ENCODE measurements at places on chromosomes 11 and 22. TPM values are rescaled to one million over a fixed set of nuclear protein-coding genes. Genes with fewer than 3 reads are reported as not detected.

DNA sequence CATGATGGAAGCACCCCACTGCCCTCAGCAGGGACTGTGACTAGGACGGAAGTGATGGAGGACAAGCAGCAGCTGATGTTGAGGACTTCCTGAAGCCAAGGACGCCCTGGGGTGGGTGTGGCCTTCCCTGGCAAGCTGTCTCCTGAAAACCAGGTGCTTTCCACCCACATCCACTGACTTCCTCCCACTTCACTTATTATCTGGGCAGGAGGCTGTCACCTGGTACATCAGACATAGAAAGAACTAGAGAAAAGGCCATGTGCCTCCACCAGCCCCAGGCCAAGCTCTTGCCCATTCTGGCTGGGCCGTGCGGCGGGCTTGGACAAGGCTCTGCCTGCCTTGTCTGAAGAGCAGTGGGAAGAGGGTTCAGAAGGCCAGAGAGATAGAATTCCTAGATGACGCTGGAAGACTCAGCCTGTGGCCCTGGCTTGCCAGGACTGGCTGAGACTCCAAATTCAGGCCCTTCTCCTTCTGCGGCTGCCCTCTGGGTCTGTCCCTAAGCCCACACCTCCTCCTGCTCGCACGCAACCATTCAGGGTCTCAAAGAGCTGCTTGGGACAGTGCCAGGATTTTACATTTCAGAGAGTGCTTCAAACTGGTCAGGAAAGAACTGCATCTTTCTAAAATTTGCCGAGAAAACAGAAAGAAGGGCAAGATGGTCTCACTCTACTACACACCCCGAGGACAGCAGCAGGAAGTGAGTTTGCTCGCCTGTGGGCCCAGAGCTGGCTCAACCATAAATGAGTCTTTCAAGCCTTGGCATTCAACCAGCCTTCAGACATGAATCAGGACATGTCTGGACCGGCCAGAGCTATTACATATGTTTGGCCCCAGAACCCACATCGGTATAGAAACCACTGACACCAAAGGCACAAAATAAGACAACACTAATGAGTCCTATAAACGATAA lies 13.3 kb downstream of the ARHGAP1 start:
- DNase-seq = no peak

- no peak for DNase-seq
Observed at GRCh38 chr11:94719876-94720275, 48.3 kb upstream of the AMOTL1 start.

Gene SHANK3
- 0.07 TPM for total RNA-seq

DNA sequence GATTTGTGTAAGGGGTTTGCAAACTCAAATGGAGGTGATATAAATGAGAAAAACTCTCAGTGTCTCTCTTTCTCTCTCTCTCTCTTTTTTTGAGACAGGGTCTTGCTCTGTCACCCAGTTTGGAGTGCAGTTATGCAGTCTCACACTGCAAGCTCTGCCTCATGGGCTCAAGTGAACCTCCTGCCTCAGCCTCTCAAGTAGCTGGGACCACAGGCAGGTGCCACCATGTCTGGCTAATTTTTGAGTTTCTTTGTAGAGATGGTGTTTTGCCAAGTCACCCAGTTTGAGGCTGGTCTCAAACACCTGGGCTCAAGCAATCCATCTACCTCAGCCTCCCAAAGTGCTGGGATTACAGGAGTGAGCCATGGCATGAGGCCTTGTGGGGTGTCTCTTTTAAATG lies 2.9 kb downstream of the BIRC3 start:
- no peak for DNase-seq

DNA sequence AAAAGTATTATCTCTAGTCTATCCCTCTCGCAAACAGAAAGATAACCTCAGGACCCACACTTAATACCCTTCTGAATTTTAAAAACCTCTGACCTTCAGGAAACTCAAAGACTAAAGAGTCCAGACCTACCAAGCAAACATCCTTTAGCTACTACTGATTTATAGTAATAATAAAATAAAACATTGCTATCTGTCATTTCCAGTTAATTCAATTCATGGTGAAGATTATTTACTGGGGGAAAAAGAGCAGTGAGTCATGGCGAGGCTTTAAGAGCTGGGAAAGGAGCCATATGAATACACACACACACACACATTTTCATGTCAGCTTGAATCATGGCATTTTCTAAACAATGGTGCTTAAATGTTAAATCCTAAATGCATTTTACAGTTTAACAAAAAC lies 87.1 kb downstream of the FAM76B start:
- DNase-seq = no peak

GRCh38 chr11:111049131-111049530 lies 196.4 kb upstream of the POU2AF2 start:
- no peak for DNase-seq

- no peak for DNase-seq
Observed at GRCh38 chr11:59463190-59463641, 6.5 kb downstream of the OR4D6 start.

Gene CRELD2
- 49.4 TPM for total RNA-seq

GRCh38 chr11:90204832-90205646 lies 17.8 kb downstream of the CHORDC1 start:
- no peak for DNase-seq

DNA sequence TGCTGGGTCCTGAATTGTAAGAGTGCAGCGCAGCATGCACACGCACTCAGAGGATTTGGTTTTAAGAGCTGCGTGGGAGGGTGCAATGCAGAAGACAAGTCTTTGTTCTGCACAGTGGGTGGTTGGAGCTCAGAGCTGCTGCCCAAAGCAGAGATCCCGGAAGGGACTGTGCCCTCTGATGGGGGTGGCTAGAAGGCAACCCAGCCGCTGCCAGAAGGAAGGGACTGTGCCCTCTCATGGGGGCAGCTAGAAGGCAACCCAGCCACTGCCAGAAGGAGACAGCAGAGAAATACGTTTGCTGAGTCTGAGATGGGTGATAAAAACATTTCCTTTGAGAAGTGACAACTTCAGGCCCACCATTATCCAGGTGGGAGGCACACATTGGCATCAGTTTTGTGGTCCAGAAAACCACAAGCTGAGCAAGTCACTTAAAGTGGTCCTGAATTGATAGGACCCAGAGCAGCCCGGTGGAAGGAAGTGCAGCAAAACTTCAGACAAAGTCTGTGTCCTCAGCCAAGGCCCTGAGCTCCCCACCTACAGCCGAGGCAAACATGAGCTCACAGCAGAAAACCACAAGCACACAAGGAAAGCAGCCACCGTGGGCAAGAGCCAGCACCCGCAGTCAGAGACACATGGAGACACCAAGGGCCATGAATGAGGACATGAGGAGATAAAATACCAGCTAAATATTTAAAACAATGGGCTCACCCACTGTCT lies 4.3 kb downstream of the KRTAP5-6 start:
- DNase-seq = peak; percentile 25

GRCh38 chr22:44132724-44133123 lies 48.0 kb upstream of the PARVG start:
- no peak for DNase-seq

- no peak for DNase-seq
Observed at GRCh38 chr11:103114836-103115235, 5.6 kb downstream of the DYNC2H1 start.
